Occipital lobe (tissue), 3 donors: ENCODE measurements at places on chromosomes 7 and 10. TPM values are rescaled to one million over a fixed set of nuclear protein-coding genes. Genes with fewer than 3 reads are reported as not detected.

DNA sequence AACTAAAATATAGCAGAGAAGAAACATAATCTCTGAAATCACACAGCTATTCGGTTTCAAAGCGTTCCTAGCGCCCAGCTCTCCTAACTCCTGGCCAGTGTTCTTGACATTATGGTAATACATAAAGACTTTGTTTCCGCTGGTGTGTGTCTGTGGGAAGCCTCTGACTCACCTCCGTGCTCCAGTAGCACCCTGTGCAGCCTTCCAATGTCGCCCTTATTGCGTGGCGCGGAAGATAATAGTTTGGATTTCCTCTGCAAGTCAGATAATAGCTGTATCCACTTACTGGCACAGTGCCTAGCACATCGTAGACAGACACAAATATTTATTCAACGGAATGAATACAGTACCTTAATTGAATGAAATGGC lies 570 bp downstream of the BMS1 start:
- DNase-seq, result no peak

GRCh38 chr10:75165684-75166622 lies 44.6 kb upstream of the VDAC2 start:
- no peak for DNase-seq

- DNase-seq, result no peak
Measured at GRCh38 chr7:141262101-141263090, 188.5 kb downstream of the TMEM178B start.

The EBF3 gene
- 0.31 TPM for total RNA-seq

The WDFY4 gene
- total RNA-seq, result 0.94 TPM

The TAS2R4 gene
- 4.5 TPM for total RNA-seq
